Renal cortex interstitium (tissue), 15 donors: ENCODE measurements at places on chromosomes 7 and 10. TPM values are rescaled to one million over a fixed set of nuclear protein-coding genes. Genes with fewer than 3 reads are reported as not detected.

C10orf62 gene
- 1.3 TPM for polyA plus RNA-seq

PLPP4 gene
- polyA plus RNA-seq, result 6.3 TPM

GALNT11 gene
- 125 TPM for polyA plus RNA-seq

CALCR gene
- 1.0 TPM for polyA plus RNA-seq

CALHM1 gene
- polyA plus RNA-seq, result 0.08 TPM

NUTM2D gene
- 6.8 TPM for polyA plus RNA-seq

ERVW-1 gene
- 0.73 TPM for polyA plus RNA-seq

MOGAT3 gene
- polyA plus RNA-seq, result 1.5 TPM

METTL2B gene
- 29.1 TPM for polyA plus RNA-seq

DNA sequence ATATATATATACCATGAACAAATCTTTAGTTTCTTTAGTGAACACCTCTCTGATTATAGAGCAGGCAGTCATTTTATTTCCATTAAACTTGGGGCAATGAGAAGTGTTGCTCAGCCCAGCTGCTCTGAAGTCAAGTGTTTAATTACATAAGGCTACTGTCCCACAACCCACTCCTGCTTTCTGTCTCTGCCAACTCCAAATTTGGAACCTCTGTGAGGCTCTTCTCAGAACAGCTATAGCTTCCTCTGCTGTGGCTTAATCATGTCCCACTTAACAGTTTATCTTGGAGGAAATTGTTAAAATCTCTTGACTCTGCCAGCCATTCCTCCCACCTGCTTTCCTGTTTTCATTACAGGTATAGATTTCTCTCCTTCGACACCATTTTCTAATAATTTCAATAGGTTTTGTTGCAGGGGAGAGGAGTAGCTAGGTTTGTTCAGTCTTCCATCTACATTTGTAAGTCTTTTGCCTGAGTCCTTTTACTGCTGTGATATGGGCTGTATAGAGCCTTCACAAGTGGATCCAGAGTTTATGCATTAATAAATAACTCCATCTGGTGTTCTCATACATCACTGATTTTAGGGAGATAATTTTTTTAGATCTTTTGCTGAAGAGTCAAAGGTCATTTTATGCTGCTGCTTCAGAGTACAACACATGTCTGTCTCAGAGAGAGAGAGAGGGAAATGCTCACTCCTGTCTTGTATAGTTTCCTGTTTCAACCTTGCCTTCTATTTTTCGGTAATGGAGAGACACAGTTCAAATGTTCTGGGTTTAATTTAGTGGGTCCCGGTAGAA, 170.4 kb downstream of the WNT2 start:
- DNase-seq, result no peak

- DNase-seq, result no peak
Observed at GRCh38 chr10:62278441-62278910, 9.8 kb upstream of the RTKN2 start.

DNA sequence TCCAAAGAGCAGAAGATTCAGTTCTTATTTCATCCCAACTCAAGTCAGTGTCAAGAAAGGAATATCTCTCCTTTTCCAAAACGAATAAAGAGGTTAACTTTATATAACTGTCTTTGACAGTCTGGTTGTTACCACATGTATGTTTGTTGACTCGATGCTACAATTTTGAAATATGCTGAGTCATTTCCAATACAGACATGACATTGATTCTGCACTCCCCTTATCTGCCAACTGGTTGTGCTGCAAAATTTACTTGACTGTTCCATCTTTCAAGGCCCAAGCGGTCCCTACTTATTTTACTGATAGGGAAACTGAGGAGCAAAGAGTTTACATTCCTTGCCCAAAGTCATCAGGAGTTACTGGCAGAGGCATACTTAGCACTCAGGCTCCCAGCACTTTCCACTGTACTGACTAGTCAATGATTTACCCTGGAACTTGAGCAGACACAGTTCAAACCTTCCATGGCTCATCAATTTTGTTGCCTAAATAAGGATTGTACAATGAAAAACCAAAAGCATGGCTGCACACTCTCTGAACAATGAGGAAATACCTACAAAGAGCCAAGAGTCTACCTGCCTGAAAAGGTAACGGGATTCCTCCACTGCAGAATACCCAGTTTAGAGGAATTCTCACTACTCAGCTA, 52.8 kb downstream of the ABLIM1 start:
- DNase-seq, result peak; percentile 55

- no peak for DNase-seq
Observed at GRCh38 chr10:95303535-95303934, 12.7 kb upstream of the PDLIM1 start.

DNA sequence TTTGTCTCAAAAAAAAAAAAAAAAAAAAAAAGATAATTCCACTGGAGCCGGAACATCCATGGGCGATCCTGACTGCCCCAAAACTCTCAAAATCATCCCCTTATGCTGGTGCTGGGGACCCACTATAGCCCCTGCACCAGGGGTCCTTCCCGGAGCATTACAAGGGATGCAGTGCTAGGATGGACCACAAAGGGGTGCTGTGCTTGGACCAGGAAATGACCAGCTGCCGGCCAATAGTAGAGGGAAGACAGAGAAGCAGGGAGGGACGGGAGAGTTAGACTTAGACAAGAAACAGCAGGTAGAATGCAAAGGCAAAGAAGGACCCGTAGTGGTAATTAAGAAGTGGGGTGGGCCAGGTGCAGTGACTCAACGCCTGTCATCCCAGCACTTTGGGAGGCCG, 40.5 kb downstream of the RCC1L start:
- no peak for DNase-seq

DNA sequence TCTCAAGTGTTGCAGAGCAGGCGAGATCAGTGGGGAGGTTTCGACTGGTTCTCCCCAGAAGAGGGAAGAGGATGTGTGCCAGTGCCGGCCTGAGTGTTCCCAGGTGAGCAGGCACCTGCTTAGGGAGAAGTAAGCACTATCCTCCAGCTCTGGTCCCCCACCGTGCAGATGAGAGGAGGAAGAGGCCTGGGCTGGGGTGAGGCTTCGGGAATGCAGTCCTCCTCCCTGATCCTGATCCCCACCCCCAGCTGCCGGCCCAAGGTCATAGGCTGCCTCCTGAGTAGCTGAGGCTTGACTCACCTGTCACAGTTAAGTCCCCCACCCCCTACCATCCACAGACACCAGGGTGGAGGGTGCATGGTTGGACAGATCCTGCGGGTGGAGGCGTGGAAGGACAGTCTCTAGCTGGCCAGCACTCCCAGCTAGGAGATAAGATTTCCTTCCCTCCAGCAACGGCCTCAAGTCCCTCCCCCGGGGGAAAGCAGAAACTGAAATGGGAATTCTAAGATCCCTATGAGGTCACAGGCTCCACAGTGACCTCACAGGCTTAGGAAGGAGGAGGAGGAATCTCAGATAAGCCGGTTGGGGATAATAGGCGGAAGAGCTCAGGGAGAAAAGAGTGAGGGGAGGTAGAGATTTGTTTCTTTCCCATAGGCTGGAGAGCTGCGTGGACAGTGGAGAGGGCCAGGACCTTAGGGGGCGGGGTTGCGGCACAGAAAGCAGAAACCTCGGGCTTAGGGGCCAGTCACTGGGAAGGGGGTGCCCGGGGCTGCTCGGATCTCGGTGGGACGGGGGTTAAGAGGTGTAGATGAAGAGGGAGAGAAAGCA, 1.0 kb downstream of the LRCH4 start:
- no peak for DNase-seq

DNA sequence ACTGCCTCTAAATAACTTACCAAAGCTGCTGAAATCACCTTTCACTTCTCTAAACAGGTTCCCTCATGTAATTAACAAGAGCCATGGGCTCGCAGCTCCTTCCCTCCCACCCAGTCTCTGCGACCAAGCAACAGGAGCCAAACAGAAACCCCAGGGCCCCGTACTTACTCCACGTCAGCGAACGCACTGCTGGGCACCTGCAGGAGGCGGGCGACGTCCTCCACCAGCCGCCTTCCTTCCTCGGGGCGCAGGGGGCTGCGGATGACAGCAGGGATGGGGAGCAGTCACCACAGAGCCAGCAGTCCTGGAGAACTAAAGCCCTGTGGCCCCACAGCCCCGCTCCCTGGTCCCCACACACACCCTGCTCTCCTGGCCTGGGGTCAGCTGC, 477.0 kb downstream of the PTPRN2 start:
- no peak for DNase-seq

DNA sequence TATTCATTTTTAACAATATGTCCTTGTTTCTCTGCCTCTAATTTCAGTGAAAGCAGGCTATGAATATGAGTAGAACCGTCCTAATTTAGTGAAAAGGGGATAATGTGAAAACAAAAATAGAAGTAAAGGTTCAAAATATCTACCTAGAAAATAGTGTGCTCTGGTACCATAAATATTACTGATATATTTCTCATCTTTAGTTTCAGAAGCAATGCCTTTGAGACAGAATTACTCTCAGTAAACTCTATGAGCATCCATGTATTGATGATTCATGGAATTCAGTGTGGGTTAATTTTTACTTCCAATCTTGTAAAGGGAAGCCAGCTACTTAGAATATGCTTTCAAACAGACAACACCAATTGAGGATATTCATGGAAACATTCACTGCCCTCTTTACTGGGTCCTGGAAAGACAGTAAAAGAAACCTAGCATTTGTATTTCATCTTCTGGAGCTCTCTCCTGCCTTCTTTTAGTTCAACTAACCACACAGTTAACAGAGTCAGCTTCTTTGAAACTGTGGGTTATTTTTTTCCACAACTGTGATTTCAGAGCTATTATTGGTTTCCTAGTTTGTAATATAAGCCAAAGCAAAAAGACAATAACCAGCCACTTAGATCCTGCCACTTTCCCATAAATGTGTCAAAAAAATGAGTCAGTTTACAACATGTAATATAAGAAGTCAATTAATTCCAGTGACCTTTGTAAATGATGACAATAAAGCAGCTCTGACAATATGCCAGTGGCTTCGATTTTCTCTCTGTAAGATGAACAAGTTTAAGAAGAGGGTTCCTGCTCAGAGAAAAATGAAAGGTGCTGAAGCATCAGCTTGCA, 1.7 kb downstream of the LRRN3 start:
- DNase-seq, result no peak

GRCh38 chr7:32587411-32587948, 92.2 kb downstream of the AVL9 start:
- DNase-seq, result no peak

DNA sequence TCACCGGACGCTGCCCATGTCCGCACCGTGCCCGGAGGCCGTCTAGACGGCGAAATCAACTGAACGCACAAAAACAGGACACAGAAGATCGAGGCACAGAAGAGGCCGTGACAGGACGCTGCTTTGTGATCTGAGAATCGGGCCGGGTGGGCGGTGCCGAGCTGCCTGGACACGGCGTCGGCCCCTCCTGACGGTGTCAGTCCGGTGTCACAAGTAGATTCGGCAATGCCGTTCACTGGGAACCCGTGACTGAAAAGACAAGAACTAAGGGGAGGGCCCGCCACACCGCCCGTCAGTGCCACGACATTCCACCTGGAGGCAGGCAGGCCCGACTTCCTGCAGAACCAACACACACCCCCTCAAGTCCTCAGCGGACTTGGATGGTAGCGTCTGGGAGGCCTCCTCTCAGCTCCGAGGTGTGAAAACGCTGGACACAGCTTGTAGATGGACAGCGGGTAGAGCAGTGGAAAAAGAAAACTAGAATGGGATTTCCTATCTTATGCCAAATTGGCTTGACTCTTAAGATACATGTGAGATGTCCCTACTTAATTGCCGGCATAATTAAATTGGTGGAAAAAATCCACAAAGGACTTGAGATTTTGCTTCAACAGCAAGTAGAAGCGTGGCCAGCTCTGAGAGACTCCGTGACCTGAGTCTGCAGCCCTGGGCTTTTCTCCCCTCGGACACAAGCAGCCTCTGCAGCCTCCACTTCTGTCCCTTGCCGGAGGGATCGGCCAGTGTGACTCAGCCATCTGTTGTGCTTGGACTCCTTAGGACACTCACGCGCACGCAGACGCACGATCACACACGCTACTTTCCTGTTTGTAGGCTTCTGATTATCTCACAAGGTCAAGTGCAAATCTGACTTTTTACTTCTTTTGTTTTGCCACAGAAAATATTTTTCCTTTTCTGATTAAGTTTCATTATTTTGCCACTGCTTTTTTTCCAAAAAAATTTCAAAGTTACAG, 269.0 kb downstream of the DIP2C start:
- no peak for DNase-seq

DNA sequence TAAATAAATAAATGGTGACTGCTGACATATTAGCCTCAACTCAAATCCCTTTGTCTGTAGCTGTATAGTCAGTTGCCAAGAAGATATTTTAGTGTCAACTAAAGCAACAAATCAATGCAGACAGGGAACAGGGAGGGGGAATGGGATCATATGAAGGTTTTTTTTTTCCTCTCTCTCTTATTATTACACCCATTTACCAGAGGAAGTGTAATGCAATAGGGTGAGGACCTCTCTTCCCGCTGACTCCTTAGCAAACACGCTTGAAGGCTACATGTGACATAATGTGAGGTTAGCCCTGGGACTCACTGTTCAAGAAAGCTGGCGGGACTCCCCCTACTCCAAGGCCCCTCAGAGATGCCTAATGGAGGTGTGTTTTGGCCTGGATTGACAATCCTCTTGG, 88.2 kb downstream of the CHRM2 start:
- no peak for DNase-seq

DNA sequence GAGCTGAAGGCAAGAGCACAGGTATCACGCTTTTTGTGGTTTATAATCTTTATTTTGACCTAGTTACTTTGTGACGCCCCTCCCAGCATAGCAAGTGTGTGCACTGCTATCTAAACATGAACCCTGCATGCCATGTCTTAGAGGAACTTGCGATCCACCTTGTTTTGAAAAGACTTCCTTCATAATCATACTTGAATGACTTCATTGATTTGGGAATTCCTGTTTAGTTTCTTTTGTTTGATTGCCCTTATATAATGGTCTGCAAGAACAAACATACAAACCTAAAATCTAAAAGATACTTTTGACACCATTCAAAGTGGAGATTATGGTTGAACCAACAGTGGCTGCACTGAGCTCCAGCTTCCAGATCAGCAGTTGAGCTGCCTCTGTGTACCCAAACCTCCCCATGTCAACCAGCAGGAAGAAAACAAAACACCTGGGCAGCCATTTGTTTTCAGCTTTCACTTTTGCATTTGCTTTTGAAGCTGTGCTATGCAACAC, 132.6 kb downstream of the CELF2 start:
- DNase-seq, result no peak
